ENCODE measurements at places on chromosomes 2 and 18. TPM values are rescaled to one million over a fixed set of nuclear protein-coding genes. Genes with fewer than 3 reads are reported as not detected.

The CERS6 gene
- 14.8 TPM for total RNA-seq

The MALT1 gene
- total RNA-seq: 34.4 TPM

The NT5DC4 gene
- total RNA-seq: not detected

The NPAS2 gene
- 63.6 TPM for total RNA-seq

The CDH20 gene
- total RNA-seq: not detected
